ENCODE measurements at places on chromosomes 2 and 18.

GRCh38 chr2:143960177-143960576 lies 559.7 kb downstream of the ZEB2 start:
- DNase-seq, result no peak

GRCh38 chr2:10256515-10257031 lies 46.1 kb upstream of the HPCAL1 start:
- DNase-seq, result no peak

DNA sequence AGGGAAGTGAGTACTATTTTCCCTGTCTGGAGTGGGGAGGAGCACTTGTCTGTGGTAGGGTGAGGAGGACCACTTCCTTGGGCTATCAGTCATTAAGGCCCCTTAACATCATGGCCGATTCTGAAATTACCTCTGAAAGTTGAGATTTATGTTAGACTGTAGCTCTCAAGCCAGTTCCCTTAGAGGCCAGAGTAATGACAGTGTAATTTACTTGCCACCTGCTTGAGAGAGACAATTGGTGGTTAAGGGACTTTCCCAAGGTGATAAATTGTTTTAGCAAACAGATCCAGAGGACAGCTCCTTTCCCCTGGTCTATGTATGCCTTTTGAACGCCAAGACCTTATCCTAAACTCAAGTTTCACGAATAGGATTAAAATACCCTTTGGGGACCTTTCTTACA lies 56.1 kb downstream of the NEDD4L start:
- no peak for DNase-seq

DNA sequence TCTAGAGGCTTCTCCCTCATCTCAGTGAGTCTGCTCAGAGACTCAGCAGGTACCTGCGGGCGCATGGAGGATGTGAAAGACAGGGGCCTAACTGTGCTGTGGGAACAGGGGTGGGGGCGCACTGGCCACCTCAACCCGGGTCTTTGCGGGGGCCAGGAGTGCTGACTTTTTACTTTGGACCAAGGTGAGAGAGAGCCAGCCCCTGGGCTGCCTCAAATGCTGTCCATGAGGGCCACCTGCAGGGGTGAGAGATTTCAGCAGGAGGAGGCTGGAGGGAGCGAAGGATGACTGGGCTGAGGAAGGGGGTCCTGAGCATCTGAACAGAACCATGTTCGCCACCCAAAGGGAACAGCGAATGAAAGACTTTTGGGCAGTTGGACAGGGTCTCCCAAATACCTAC lies 129.4 kb downstream of the TNS1 start:
- no peak for DNase-seq

DNA sequence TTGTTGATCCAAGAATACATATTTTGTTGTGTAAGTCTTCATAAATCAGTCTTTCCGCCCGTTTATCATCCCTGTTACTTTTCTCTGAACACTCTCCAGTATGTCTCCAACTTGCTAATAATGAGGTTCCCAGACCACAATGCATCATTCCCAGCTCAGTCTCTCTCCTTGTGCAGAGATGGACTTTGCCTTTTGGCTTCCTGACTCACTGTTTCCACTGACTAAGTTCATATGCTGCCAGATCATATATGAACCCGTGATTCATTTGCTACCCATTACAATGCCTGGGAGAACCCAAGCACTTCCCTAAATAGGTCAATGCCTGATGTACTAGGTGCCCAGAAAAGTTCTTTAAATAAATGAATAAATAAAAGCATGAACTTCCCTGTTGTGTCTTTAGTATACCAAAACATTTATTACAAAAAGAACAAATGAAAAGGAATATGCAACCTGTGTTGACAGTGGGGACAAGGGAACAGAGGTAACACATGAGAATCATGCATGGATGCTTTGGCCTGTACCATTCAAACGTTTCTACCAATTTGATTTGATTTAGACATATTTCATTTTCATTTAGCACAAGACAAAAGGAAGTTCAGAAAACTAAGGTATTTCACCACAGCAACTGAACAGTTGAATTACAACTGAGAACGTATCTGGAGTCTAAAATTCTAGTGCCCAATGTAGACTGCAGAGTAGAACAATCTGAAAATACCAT lies 215.4 kb upstream of the HNRNPA3 start:
- DNase-seq, result no peak

DNA sequence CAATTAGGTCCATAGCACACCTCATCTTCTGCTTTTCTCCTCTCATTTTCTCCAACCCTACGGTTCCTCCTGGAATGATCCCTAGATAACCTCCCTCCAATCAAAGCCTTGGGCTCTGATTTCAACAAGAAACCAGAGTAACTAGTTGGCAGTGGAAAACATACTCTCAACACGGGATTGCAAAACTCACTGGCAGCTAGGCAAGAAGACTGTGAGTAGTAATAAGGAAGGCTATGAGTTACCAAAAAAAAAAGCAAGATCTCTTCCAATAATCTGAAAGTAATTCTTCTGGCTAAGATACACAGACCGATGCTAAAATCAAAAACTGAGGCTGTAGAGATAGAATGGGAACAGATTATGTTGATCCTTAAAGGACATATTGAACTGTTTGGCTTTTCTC lies 28.4 kb upstream of the CCDC102B start:
- DNase-seq, result no peak

- DNase-seq, result no peak
Observed at GRCh38 chr2:33029459-33029858, 82.7 kb downstream of the LTBP1 start.

DNA sequence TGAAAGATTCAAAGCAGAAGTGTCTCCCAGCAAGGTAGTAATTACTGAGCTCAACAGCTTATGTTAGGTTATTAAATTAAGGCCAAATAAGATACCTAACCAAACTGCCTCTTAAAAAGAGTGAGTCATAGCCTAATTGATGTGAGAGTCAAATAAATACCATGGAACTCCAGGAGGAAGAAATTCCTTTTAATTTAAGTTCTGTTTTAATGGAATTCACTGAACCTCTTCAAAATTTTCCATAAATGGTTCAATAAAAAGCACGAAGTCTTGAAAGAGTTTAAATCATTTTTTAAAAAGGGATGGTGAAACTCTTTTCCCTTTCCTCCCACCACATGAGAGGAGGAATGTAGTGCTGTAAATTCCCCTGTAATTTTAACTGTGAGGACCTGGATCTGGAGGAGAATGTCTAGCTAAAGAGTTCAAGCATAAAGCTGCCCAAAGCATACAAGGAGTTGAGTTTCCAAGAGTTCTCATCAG lies 180.8 kb upstream of the MMADHC start:
- DNase-seq, result no peak

GRCh38 chr18:33579349-33580215 lies 1.6 kb downstream of the ASXL3 start:
- no peak for DNase-seq

GRCh38 chr2:75928093-75928492 lies 217.4 kb upstream of the GCFC2 start:
- no peak for DNase-seq

- no peak for DNase-seq
Observed at GRCh38 chr2:173647681-173648311, 293.1 kb downstream of the CDCA7 start.

DNA sequence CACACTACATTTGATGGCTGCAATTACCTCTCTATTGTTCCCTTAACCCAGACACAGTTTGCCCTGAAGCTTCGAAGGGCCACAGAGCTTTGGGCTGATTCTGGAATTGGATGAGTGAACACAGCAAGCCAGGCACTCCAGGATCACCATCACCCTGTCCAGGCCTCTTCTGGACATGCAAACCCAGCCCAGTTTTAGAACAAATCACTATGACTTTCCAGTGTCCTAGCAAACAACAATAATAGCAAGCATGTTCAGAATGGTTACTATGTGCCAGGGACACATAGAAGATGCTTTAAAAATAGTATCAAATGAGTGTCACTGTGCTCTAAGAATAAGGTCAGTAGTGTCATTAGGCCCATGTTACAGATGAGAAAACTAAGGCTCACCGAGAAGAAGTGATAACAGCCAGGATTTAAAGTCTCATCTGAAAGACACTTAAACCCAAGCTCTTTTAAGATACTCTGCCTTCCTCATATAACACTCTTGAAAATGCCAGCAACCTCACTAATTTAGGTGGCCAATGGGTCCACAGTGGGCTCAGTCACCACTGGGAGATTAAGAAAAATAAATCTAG lies 191.7 kb upstream of the STK17B start:
- no peak for DNase-seq

DNA sequence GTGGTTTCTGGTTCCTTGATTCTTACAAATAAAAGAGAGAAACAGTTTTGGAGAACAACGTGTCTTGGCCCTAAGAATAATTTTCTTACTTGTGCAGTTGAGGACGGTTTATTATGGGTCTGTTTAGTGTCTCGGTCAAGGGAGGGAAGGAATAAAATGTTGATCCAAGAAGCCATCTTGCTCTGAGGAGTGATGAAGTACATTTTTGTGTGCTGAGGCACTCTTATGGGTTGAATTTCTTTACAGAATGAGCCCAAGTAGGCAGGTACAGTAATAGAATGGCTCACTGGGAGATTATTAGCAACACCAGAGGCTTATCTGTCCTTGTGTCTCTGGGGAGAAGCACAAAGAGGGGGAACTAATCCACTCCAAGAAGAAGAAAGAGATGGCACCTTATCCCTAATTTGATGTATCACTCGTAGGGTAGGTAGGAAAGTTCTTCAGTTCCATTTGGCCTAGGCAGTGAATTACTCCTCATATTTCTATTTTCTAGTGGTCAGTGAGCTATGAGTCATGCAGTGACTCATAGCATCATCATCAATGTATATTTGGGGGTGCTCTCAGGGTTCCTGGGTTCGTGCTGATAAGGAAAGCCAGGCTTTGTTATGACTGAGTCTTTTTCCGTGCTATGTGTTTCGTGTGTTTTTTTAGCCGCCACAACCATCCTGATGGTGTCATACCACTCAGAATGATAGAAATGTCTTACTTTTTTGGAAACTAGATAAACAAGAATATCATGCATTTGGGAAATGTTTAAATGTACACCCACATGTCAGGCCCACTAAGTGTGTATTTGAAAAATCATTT lies 250.1 kb upstream of the CTAGE1 start:
- DNase-seq, result no peak

- no peak for DNase-seq
Observed at GRCh38 chr18:24535527-24536295, 75.3 kb downstream of the HRH4 start.

GRCh38 chr2:20356042-20356441 lies 5.4 kb upstream of the PUM2 start:
- DNase-seq, result no peak

GRCh38 chr2:98902209-98903063 lies 33.6 kb downstream of the CRACDL start:
- DNase-seq, result no peak

GRCh38 chr2:10285191-10285555 lies 17.5 kb upstream of the HPCAL1 start:
- no peak for DNase-seq

DNA sequence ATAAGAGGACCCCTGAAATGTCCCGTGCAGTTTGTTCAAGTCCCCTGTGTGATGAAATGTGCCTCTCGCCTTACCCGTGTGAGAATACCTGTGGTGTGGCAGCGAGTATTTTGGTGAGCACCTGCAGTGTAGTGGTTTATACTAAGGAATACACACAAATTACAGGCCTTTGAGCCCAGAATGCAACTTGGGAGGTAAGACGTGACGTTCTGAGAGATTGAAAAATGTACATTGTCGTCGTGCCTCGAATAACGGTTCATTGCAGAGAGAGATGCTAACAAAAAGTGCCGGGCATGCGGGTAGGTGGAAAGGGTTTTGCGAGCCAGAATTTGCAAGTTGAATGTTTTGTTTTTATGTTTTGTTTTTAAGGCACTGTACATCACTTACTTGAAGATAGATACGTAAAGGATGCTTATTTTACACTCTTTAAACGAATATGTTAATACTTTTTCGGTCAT lies 867 bp downstream of the RBBP8 start:
- no peak for DNase-seq

- no peak for DNase-seq
Observed at GRCh38 chr18:23401400-23402347, 51.4 kb upstream of the RIOK3 start.

DNA sequence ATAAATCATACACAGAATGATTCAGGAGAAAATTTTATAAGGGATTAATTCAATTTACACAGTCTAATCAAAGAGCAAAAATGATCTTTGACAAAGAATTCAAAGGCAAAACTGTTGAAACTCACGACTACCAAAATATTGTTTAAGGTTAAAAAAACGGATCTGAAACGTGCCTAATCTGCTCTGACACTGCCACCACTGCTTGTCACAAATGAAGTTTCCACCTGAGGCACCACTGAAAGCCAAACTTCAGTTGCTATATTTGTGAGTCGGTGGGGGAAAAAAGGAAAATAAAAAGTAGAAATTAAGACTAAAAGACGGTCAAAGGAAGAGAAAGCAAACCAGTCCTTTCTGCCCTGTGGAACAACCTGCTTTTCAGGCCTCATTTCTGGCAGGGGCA lies 140.6 kb upstream of the DNMT3A start:
- DNase-seq, result no peak

GRCh38 chr2:167509586-167509985 lies 621.3 kb downstream of the XIRP2 start:
- no peak for DNase-seq

DNA sequence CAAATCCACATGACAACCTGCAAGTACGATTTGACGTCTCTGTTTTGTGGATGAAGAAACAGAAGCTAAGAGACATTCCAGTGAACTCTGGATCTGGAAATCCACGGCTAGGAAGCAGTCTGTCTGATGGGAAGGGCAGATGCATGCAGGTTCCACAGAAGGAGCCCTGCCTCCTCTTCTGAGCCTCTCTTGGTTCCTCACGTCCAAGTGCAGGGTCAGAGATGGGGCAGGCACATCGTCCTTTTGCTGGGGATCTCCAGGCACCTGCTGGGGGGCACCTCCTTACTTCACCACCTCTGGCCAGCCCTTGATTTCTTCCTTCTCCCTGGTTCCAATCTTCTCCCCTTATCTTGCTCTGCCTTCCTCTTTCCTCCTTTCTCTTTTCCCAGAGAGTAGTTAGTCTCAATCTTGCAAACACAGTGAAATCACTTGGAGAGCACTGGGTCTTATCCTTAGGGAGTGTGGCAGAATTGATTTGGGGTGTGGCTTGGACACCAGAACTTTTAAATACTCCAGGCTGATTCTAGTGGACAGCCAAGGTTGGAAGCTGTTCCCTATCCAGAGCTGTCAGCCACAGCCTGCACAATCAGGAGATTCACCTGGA lies 137.8 kb downstream of the BCL2 start:
- DNase-seq, result no peak

- DNase-seq, result no peak
Observed at GRCh38 chr18:9495916-9496705, 20.8 kb downstream of the RALBP1 start.

- no peak for DNase-seq
Observed at GRCh38 chr2:105655244-105655643, 89.5 kb upstream of the NCK2 start.

DNA sequence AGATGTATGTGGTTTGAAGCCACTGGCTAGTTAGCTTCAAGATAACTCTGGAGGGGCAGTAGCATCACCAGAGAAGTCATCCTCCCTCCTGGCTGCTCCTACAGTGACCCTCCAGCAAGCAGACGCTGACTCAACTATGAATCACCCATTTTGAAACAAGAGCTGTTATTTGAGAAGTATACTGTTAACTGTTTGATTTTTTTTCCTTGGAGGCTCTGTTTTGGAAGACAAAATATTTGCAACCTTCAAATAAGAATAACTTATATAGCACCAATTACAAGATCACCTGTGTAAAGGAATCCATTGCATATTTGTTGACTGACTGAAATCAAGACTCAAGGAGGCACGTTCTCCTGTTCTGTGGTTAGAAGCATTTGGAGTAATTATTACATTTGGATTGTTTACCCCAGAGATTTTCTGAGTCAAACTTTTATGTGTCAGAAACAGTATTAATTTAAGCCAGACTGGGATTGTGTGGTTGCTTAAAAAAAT lies 313.8 kb downstream of the MTX2 start:
- DNase-seq, result no peak

GRCh38 chr18:79211844-79212243 lies 142.7 kb downstream of the ATP9B start:
- no peak for DNase-seq

- no peak for DNase-seq
Observed at GRCh38 chr18:61398961-61399705, 65.9 kb downstream of the CDH20 start.

All from activated CD8-positive, alpha-beta memory T cell treated with anti-CD3 and anti-CD28 coated beads for 4 hours (primary cell).